Mammary microvascular endothelial cell (primary cell): ENCODE measurements at places on chromosomes 1 and 21. TPM values are rescaled to one million over a fixed set of nuclear protein-coding genes. Genes with fewer than 3 reads are reported as not detected.

EPS15 gene
- 28.8 and 32.2 TPM in 2 replicates for total RNA-seq

GNPAT gene
- total RNA-seq: 45.0 and 59.6 TPM in 2 replicates

PDZK1 gene
- total RNA-seq: not detected in 2 replicates

CYP4A11 gene
- total RNA-seq: not detected in 2 replicates

AJAP1 gene
- 0.98 and 1.00 TPM in 2 replicates for total RNA-seq

APOBEC4 gene
- total RNA-seq: not detected in 2 replicates

RCSD1 gene
- total RNA-seq: 2.5 and 3.5 TPM in 2 replicates
